ENCODE measurements at places on chromosomes 3 and 15. TPM values are rescaled to one million over a fixed set of nuclear protein-coding genes. Genes with fewer than 3 reads are reported as not detected.

GRCh38 chr3:15277861-15278500 is 54.4 kb downstream of the SH3BP5 start:
- no peak overlapping the region for H3K27ac ChIP-seq
- H3K4me1 ChIP-seq = no peaks in the 10 kb centered on the region
- H3K4me3 ChIP-seq = no peak overlapping the region
- no peak for DNase-seq
- no peaks in the 10 kb centered on the region for H3K36me3 ChIP-seq

- H3K27ac ChIP-seq = peak overlapping the region; percentile 99
- H3K27me3 ChIP-seq = no peaks in the 10 kb centered on the region
- H3K36me3 ChIP-seq = no peaks in the 10 kb centered on the region
Observed at GRCh38 chr3:185935465-185936272, 2.1 kb downstream of the TRA2B start.

GRCh38 chr3:170749765-170750477 is 120.1 kb downstream of the RPL22L1 start:
- DNase-seq = no peak
- H3K4me3 ChIP-seq = no peak overlapping the region
- no peak overlapping the region for H3K27ac ChIP-seq
- H3K27me3 ChIP-seq = no peaks in the 10 kb centered on the region
- H3K36me3 ChIP-seq = no peaks in the 10 kb centered on the region
- peaks cover 13% of the 10 kb centered on the region for H3K4me1 ChIP-seq

- H3K36me3 ChIP-seq = no peaks in the 10 kb centered on the region
- peaks cover 7% of the 10 kb centered on the region for H3K4me1 ChIP-seq
- peak; percentile 11 for DNase-seq
- H3K4me3 ChIP-seq = no peak overlapping the region
- no peaks in the 10 kb centered on the region for H3K27me3 ChIP-seq
- H3K27ac ChIP-seq = no peak overlapping the region
Observed at GRCh38 chr15:60070838-60071493, 66.9 kb downstream of the FOXB1 start.

GRCh38 chr3:141343865-141344271 is 24.4 kb upstream of the ZBTB38 start:
- peaks cover 7% of the 10 kb centered on the region for H3K4me1 ChIP-seq
- no peak for DNase-seq
- H3K27ac ChIP-seq = no peak overlapping the region
- H3K36me3 ChIP-seq = no peaks in the 10 kb centered on the region

- no peak overlapping the region for H3K27ac ChIP-seq
- peaks cover 23% of the 10 kb centered on the region for H3K36me3 ChIP-seq
- H3K4me3 ChIP-seq = no peak overlapping the region
- no peaks in the 10 kb centered on the region for H3K4me1 ChIP-seq
- no peak for DNase-seq
- no peaks in the 10 kb centered on the region for H3K27me3 ChIP-seq
Observed at GRCh38 chr15:82168296-82168695, 94.2 kb downstream of the EFL1 start.

DNA sequence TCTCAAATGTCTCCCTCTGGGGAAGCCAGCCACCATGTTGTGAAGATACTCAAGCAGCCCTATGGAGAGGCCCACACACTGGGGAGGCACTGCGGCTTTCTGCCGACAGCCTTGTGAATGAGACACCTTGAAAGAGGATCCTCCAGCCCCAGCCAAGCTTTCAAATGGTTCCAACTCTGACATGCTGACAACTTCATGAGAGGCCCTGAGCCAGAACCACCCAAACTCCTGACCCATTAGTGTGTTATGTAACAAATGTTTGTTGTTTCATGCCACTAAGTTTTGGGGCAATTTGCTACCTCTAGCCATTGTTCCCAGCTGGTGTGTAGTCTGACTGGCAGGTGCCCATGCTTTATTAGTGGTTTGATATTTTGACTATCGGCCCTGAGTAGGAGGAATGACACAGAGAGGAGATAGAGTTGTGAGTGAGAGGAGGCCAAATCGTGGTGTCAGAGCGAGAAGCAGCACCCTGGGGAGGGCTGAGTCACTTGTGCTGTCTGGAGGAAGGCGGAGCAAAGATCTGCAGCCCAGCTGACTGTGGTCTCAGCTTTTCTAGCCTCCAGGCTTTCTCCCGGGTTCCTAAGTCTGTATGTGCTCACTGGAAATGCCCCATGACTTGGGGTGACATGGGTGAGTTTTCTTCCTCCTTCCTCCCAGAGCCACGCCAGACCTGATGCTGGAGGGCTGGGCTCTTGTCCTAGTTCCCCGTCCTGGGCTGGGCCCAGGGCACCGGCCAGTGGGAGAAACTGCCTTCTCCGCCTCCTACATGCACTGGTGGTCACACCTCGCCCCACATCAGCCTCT is 56.7 kb upstream of the BLM start:
- DNase-seq = peak; percentile 43
- H3K36me3 ChIP-seq = no peaks in the 10 kb centered on the region

DNA sequence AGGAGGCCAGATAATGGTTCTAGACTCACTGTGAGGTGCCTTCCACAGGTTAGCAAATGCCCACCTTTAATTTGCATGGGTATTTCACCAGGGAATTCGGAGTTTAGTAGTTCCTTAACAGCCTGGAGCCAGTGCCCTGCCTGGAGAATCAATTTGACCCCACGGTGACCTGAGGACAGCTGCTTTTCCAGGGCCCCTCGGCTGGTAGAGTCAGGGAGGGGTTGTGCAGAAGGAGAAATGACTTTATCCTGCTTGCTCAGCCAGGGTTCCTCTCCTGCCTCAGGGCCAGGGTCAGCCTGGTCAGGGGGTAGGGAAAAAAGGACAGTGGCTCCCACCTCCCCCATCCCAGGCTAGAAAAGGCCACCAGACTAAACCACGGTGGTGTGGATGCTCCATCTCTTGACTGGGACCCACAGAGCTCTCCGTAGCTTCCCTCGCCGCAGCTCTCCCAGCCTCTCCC is 12.0 kb downstream of the DLL4 start:
- H3K27ac ChIP-seq = peak overlapping the region; percentile 79
- peaks cover 48% of the 10 kb centered on the region for H3K4me1 ChIP-seq
- DNase-seq = peak; percentile 36

GRCh38 chr3:143843587-143843986 is 4.7 kb downstream of the SLC9A9 start:
- no peak overlapping the region for H3K27ac ChIP-seq
- H3K36me3 ChIP-seq = no peaks in the 10 kb centered on the region
- H3K4me3 ChIP-seq = no peak overlapping the region
- no peak for DNase-seq
- no peaks in the 10 kb centered on the region for H3K27me3 ChIP-seq
- H3K4me1 ChIP-seq = peaks cover 18% of the 10 kb centered on the region

GRCh38 chr3:156382458-156383346 is 172.2 kb downstream of the SSR3 start:
- no peak overlapping the region for H3K4me3 ChIP-seq
- H3K36me3 ChIP-seq = no peaks in the 10 kb centered on the region
- peak; percentile 34 for DNase-seq
- no peaks in the 10 kb centered on the region for H3K4me1 ChIP-seq

- no peak overlapping the region for H3K27ac ChIP-seq
- H3K4me3 ChIP-seq = no peak overlapping the region
- no peaks in the 10 kb centered on the region for H3K27me3 ChIP-seq
- no peak for DNase-seq
Observed at GRCh38 chr15:49979705-49980382, 139.2 kb downstream of the ATP8B4 start.

GRCh38 chr3:130644628-130645253 is 101.9 kb downstream of the PIK3R4 start:
- no peaks in the 10 kb centered on the region for H3K36me3 ChIP-seq
- H3K27me3 ChIP-seq = no peaks in the 10 kb centered on the region
- H3K27ac ChIP-seq = no peak overlapping the region

GRCh38 chr15:83899670-83900069 is 245.7 kb downstream of the ADAMTSL3 start:
- no peaks in the 10 kb centered on the region for H3K27me3 ChIP-seq
- H3K36me3 ChIP-seq = no peaks in the 10 kb centered on the region
- H3K27ac ChIP-seq = no peak overlapping the region
- H3K4me3 ChIP-seq = no peak overlapping the region

GRCh38 chr3:128351546-128351945 is 115.1 kb downstream of the DNAJB8 start:
- peaks cover 25% of the 10 kb centered on the region for H3K4me1 ChIP-seq
- DNase-seq = no peak
- H3K4me3 ChIP-seq = no peak overlapping the region
- H3K27ac ChIP-seq = no peak overlapping the region

DNA sequence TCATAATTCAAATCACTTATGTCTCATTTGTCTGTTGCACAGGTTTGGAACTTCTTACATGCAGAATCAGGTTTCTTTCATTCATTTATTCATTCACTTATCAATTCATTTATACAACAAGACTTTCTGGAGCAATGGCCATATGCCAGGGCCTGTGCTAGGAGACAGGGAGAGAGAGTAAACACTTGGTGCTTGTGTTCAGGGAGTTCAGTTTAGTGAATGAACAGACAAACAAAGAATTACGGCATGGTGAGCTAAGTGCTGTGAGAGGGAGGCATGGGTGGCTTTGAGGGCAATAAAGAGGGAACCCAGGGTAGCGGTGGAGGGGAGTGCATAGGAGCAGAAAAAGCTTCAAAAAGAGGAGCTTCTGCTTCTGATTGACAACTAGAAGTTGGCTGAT is 8.5 kb upstream of the IREB2 start:
- DNase-seq = peak; percentile 73
- H3K36me3 ChIP-seq = no peaks in the 10 kb centered on the region
- H3K4me3 ChIP-seq = no peak overlapping the region
- no peaks in the 10 kb centered on the region for H3K4me1 ChIP-seq

- H3K27me3 ChIP-seq = no peaks in the 10 kb centered on the region
- no peaks in the 10 kb centered on the region for H3K36me3 ChIP-seq
- DNase-seq = peak; percentile 51
- H3K4me3 ChIP-seq = no peak overlapping the region
- no peak overlapping the region for H3K27ac ChIP-seq
Observed at GRCh38 chr15:55774113-55774970, 31.4 kb upstream of the PRTG start.

GRCh38 chr3:88031642-88032077 is 27.1 kb downstream of the CGGBP1 start:
- DNase-seq = no peak
- no peaks in the 10 kb centered on the region for H3K4me1 ChIP-seq
- H3K27me3 ChIP-seq = no peaks in the 10 kb centered on the region
- no peak overlapping the region for H3K27ac ChIP-seq
- H3K36me3 ChIP-seq = no peaks in the 10 kb centered on the region

DNA sequence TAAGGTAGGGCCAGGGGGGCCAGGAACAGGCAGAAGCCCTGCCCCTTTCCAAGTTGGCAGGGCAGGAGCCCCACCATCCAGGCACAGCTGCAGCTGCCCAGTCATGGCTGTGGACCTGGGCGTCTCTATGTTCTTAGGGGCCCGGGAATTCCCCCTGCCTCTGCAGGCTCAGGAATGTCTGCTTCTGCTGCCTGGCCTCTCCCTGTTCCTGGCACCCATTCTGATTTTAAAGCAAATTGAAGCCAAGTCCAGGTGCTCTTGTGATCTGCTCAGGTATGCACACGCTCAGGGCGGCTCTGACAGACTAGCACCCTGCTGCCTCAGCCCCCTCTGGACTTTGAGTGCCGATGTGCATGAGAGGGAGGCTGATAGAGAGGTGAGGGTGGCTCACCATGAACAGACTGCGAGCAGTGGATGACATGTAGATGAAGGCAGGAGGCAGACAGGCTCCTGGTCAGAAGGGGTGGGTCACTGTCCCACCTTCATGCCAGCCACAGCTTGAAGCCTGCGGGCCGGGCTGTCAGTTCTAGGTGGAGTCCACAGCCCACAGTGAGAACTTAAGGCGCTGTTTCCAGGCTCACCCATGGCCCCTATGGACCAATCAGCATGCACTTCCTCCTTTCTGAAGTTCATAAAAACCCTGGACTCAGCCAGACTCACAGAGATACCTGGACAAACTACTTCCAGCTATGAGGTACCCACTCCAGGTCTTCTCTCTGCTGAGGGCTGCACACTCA is 747.8 kb upstream of the GBE1 start:
- H3K4me3 ChIP-seq = no peak overlapping the region
- no peak for DNase-seq
- no peaks in the 10 kb centered on the region for H3K27me3 ChIP-seq
- H3K36me3 ChIP-seq = no peaks in the 10 kb centered on the region

GRCh38 chr3:10548992-10549391 is 43.6 kb upstream of the ATP2B2 start:
- H3K4me1 ChIP-seq = peaks cover 9% of the 10 kb centered on the region
- H3K27ac ChIP-seq = no peak overlapping the region
- no peaks in the 10 kb centered on the region for H3K36me3 ChIP-seq
- DNase-seq = no peak
- no peak overlapping the region for H3K4me3 ChIP-seq
- H3K27me3 ChIP-seq = peaks cover 11% of the 10 kb centered on the region

- no peaks in the 10 kb centered on the region for H3K27me3 ChIP-seq
- peaks cover 88% of the 10 kb centered on the region for H3K36me3 ChIP-seq
- DNase-seq = no peak
- H3K4me1 ChIP-seq = peaks cover 17% of the 10 kb centered on the region
- no peak overlapping the region for H3K27ac ChIP-seq
Observed at GRCh38 chr3:12613250-12613649, 50.7 kb downstream of the RAF1 start.

DNA sequence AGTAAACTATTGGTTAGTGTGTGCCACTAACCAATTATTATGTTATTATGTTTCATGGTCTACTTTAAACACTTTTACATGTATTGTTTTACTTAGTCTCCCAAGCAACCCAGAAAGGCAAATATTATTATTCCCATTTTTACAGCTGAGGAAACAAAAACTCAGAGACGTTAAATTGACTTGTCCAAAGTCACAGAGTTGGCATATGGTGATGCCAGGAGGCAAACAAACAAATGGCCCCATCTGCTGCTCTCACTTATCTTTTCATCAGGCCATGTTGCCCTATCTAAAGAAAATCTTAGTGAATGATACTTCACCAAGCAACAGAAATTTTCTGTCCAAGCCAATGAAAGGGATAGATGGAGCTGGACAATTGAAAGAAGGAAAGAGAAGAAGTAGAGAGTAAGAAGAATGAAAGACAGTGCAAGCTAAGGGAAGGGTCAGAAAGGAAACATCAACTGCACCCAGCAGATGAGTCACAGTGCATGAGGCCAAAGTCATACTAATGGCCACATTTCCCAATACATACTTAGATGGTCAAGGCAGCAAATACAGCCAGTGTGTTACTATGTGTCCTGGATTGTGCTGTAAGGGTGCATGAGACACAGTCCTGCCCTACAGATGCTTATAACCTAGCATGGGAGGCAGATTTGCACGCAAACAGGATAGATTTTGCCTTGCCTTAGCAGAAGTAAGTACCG is 266.9 kb downstream of the KCNMB2 start:
- peak; percentile 16 for DNase-seq
- H3K27me3 ChIP-seq = no peaks in the 10 kb centered on the region
- no peak overlapping the region for H3K27ac ChIP-seq
- H3K36me3 ChIP-seq = no peaks in the 10 kb centered on the region

GRCh38 chr3:124780761-124781475 is 50.7 kb downstream of the UMPS start:
- no peaks in the 10 kb centered on the region for H3K27me3 ChIP-seq
- peaks cover 8% of the 10 kb centered on the region for H3K36me3 ChIP-seq
- H3K4me1 ChIP-seq = peaks cover 32% of the 10 kb centered on the region
- no peak for DNase-seq
- H3K4me3 ChIP-seq = no peak overlapping the region

Gene SHF
- total RNA-seq = 15.9 TPM

Gene CHRFAM7A
- not detected for total RNA-seq

Gene DTX3L
- 29.0 TPM for total RNA-seq

Gene DUOXA2
- total RNA-seq = 21.7 TPM

Gene SLC51A
- total RNA-seq = 0.92 TPM

Gene CPNE9
- not detected for total RNA-seq

Gene PLSCR4
- 22.2 TPM for total RNA-seq

Gene TNNC1
- total RNA-seq = 6.5 TPM

Gene PROK2
- total RNA-seq = not detected

Gene STRA6
- not detected for total RNA-seq

Gene CELF6
- 0.55 TPM for total RNA-seq

Gene XYLB
- total RNA-seq = 2.3 TPM

Gene DMXL2
- 52.1 TPM for total RNA-seq

Gene STXBP5L
- 0.29 TPM for total RNA-seq

Gene SUSD5
- 4.0 TPM for total RNA-seq

Measured in stomach (tissue), 19 donors.